ENCODE measurements at places on chromosomes 6 and 20.

GRCh38 chr6:158293122-158293521 is 19.1 kb upstream of the TULP4 start:
- DNase-seq: no peak

DNA sequence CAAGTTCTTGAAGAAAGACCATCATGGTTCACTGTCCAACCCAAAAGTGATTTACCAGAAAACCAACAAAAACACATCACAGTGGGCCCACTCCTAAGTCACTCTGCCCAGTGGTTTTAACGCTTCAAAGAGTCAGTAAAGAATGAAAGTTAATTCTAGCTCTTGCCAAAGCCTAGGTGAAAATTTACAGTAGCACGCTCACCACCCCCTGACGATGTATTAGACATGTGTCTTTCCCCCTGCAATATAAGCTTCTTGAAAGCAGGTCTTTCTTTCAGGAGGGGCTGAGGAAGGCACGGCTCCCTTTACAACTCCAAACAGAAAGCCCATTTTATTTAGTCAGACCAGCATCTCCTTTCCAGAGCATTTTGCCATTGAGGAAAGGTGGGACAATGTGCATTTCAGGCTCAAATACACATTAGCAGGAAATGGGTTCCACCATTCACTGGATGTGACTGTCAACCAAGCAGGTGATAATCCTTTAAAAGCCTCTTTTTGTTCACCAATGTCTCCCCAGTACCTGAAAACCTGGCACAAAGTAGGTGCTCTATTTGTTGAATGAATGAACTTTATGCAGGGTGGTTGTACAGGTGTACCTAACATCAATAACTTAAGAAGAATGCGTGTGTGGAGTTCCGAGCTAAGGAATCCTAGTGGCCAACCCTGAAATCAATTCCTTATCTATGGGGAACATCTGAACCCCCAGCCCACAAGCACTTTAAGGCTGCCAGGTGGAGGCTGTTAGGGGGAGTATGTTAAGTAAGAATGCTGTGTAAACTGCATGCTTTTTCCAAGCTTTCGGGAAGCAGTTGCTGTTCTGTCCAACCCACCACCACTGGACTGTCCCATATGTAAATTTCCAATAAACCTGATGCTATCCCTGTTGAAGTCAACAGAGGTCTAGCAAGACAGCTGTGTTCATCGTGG is 11.4 kb downstream of the EZR start:
- DNase-seq: no peak

GRCh38 chr6:44428682-44429081 is 41.2 kb downstream of the CDC5L start:
- DNase-seq: no peak

DNA sequence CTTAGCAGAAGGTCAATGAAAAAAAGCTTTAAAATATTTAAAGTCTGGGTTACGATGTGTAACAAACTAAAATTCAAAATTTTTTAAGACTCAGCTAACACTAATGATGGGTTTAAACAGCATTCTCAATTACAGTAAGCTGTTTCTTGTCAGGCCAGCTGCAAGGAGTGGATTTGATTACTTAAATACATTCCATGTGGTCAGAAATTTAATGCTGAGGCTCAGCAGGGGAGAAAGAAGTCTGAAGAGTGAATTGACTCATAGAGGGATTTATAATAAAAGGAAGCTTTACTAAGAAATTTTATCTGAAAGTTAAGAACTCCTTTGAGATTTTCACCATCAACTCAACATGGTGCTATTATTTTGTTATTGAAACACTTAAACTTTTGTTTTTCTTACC is 398.6 kb downstream of the KHDRBS2 start:
- no peak for DNase-seq

DNA sequence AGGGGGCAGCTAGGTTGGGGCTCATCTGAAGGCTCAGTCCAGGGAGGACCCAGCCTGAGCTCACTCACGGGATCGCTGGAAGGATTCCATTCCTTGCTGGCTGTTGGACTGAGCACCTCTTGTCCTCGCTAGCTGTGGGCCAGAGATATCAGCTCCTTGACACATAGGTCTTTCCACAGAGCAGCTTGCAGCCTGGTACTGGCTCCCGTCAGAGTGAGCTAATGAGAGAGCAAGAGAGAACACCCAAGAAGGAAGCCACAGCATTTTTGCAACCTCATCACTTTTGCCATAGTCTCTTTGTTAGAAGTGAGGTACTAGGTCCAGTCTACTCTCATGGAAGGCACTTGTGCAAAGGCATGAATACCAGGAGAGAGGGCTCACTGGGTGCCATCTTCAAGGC is 179.9 kb downstream of the CDC5L start:
- no peak for DNase-seq
